ENCODE measurements at places on chromosomes 11 and 22.

- no peak for DNase-seq
Observed at GRCh38 chr11:35335226-35335625, 84.1 kb downstream of the SLC1A2 start.

- no peak for DNase-seq
Observed at GRCh38 chr22:42577623-42578240, 24.0 kb downstream of the SERHL2 start.

DNA sequence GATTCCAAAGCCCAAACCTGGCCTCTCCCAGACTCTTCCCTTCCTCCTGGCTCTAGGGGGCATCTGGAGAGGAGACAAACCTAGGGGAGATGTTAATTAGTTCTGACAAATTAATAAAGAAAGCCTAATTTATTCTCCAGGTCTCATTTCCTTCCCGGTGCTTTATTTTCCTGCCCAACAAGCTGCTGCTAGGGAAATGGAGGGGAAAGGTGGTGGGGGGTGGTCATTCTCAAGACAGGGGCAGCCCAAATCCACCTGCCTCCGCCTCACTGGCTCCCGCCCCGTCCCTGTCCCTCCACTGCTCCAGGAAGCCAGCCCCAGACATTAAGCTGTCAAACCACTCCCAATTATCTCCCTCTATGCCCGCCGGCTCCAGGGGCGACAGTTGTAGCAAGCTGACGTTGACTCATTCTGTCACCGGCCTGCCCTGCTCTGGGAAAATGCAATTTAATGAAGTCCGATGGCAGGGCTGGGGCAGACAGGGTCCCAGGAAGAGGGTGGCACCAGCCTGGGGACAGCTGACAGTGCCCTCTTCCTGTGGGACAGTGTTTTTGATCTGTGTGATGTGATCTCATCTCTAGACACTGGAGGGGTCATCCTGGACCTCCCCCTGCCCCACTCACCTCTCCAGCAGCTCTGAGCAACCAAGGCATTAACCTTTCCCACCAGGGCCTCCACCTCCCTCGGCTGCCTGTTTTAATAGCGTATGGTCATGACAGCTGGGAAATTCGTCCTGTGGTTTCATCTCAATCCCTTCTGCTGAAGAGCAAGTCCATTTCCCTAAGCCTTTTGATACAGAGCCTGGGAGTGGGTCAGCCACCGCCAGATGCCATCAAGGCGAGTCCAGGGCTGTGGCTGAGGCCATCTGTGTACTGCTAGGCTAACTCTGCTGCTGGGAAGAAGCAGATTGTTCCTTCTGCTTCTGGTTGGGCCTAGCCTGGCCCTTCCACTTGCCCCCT lies 27.1 kb downstream of the NECTIN1 start:
- no peak for DNase-seq

GRCh38 chr11:126124231-126124661 lies 61.6 kb upstream of the CDON start:
- no peak for DNase-seq

GRCh38 chr11:106473089-106473722 lies 395.7 kb downstream of the AASDHPPT start:
- no peak for DNase-seq

DNA sequence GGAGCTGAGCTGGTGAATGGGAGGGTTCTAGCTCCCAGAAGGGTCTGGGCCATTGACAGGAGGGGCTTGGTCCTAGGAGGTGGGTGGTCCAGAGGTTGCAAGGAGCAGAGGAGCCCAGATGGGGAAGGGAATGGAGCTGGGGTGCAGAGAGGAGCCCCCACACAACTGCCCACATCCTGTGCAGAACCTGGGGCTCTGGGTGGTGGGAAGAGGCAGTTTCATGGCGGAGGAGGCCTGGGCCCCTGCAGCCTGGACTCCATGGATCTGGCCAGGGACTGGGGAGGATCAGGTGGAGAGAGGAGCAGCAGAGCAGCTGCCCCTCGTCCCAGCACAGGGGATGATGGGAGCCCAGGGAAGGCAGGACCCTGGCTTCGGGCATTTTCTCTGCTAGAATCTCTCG lies 963 bp upstream of the ADORA2A start:
- DNase-seq, result no peak

DNA sequence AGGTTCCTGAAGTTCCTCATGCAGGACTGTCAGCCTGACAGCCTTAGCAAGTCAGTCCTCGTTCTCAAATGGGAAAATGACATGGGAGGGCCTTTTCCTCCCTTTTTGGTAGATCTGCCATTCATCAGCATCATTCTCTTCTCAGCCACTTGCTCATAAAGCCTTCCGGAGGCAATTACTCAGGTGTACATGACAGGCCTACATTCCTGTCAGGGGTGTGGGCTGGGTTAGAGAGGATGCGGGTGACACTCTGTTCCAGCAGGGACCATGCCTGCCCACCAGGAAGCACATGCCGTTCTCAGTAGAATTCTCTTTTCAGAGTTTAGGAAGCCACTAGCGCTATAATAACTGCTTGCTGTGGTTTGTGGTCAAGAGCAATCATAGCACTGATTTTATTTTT lies 24.2 kb upstream of the ANKK1 start:
- DNase-seq, result no peak

DNA sequence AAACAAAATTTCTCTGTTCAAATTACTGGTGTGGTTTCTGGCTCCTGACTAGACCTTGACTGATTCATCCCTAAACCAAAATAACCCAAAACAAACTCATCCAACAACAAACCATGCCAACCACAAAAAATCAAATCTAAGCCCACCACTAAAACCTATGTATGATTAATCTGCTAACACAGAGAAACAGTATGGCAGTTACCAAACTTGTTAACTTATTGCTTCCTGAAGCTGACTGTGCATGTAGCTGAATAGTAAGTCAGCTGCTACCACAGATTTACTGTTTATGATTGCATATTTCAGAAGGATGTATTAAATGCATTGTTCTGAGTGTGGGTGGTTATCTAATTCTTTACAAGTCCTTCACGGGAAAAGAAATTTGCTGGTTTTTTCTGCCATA lies 231.1 kb downstream of the SWAP70 start:
- DNase-seq, result no peak

GRCh38 chr11:413120-414081 lies 1.4 kb downstream of the SIGIRR start:
- DNase-seq, result no peak

DNA sequence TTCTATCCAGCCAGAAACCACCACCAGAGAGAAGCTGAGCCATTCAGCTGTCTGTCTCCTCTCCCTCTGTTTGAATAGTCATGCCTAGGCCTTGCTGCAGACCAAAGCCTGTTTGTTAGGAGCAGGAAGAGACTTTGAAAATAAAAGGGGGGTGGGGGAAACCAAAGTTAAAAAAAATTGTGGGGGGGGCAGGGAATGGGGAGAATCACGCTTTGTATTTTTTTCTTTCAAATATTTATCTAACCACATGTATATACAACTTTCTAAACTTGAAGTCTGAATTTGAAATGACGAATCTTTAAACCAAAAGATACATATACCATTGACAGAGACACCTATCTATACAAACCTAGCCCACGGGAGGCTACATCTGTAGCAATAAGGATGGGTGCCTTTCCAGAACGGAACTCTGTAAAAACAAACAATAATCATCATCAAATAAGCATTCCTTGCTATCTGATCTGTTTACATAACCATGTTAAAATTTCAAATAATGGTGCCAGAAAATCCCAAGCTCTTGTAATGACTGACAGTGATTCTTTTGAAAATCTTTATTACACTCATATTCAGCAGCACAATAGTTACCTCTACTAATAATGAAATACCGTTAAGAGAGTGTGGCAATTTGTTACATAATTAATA lies 14.3 kb downstream of the DDX17 start:
- DNase-seq, result no peak

GRCh38 chr11:76501526-76502202 lies 56.8 kb downstream of the EMSY start:
- no peak for DNase-seq

- DNase-seq, result no peak
Observed at GRCh38 chr11:17141156-17141555, 63.7 kb upstream of the RPS13 start.

DNA sequence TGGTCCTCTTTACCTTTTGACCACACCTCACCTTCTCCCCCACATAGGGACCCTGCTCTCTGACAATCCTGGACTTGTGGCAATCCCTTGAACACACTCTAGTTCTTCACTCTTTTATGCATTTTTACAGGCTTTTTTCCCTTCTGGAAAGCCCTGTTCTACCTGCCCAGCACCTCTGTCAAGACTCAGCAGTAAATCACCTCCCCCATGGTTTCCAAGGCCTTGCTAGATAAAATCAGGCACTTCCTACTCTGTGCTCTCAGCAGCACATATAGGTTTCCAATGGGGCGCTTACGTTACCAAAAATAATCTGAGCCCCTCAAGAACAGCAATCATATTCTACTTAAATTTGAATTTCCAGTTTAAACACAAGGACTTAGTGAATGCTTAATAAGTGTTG lies 53.9 kb downstream of the ETS1 start:
- no peak for DNase-seq

GRCh38 chr22:26804911-26805539 lies 147.6 kb downstream of the MIAT start:
- no peak for DNase-seq

DNA sequence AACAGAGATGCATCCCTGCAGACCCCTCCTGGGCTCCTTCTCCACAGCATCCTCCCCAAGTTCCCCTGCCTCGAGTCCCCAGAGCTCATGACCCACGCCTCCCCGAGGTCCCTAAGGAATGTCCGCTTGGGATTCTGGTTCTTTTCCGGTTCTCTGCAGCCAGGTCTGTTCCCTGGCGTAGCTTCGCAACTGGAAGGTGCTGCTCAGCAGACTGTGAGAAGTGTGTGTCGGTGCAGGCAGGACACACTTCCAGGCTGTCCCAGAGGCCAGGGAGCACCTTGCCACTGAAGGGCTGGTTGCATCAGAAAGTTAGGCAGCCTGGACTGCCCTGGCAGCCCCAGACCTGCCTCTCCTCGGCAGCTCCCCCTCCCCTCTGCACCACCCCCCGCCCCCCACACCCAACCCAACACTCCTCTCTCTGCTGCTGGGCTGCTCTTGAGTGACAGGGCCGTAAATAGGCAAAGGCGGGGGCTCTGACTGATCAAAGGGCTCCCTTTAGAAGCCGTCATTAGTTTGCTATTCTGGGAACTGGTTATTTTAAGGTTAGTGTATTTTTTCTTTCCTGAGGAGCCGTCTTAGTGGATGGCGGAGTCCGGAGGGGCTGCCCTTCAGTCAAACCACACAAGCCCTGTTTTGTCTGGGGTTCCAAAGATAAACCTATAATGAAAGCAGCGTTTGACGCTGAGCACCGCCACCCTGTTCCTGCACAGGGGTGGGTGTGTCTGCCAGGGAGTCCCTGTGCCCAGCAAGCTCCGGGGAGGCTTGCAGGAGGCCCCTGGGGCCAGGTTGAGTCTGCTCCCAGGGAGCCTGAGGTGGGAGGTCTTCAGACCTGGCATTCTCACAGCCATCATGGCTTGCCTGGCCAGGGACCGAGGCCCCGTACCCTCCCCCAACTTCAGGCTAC lies 88.6 kb upstream of the KCNQ1OT1 start:
- no peak for DNase-seq

DNA sequence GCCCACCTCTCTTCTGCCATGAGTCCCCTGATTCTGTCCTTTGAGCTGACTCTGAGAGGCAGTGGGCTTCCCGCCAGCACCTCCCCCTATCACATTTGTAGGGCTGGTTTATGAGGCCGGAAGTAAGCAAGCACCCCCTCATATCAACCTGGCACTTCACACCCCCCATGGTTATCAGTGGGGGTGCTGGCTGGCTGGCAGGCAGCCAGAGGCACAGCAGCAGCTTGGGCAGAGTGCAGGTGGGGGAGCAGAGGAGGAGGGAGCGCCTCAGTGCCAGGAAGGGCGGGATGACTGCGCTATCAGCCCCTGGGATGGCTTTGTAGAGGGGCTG lies 22.9 kb upstream of the CHRM4 start:
- DNase-seq, result no peak
